Ureter (tissue), 1 donor: ENCODE measurements at places on chromosomes 7 and 10.

GRCh38 chr7:76310102-76310957, 7.9 kb downstream of the HSPB1 start:
- no peak for DNase-seq

DNA sequence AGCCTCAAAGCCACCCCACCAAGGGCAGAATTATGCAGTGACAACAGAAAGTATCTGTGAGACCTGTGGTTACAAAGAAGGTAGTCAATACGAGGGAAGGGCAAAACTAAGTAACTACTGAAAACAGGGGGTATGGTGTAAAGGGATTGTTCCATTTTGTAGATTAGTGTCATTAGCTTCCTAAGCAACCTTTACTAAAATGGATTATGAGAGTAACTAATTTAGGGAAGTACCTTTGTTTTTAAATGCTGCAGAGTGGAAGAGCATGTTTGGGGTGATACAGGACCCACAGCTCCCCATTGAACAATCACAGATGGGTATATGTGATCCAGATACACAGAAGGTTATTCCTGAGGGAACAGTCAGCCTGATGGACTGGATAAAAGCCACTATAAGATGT, 51.3 kb upstream of the TAC1 start:
- no peak for DNase-seq

DNA sequence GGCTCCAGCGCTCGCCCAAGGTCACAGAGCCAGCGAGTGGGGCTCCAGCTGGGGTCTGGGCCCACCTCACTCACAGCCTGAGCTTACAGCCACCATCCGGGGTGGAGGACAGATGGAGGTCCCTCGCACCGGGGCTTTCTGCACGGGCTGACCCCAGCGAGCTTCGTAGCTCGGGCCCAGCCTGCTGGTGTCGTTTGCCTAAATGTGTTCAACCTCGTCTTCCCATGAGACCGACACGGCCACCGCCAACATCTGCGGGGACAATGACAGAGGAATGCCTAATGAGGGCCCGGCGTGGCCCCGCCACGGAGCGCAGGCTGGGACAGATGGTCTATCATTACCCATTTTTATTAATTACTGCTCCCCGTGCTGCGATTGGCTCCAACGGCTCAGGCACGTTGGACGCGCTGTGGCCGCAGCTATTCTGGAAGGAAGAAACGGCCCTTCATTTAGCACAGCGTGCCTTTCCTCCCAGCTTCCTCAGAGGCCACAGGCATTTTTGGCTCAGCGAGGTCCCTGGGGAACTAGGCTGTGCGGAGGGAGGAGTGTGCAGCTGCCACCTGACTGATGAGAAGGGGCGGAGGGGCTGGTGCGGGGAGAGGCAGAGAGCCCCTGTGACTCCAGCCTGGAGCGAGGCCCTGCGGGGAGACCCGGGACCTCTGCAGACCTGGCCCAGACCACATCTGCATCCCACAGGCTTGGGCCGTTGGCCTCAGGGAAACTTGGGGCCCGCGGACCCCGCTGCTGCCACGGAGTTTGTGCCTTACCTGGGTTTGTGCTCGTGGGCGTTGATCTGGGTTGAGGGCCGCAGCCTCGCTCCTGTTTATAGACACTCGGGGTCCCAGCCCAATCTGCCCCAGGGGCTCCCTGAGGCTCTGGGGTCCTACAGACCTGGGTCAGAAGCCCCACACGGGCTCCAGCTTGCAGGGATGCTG, 22.9 kb upstream of the ELFN1 start:
- no peak for DNase-seq

DNA sequence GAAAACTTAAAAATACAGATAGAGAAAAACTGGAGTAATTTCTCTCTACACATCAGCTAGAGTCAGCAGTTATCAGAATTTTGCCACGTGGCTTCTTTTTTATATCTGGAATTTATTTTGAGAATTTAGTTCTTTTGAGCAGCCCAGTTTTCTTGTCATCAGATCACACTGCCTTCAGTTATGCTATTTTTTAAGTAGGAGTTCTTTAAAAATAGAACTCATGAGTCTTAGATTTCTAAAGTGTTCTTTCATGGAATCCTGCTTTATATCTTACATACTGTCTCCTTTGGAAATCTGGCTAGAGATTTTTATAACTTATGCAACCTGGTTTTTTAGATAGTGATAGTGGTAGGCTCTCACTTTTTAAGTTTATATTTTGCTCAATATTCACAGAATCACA, 24.2 kb downstream of the AGR2 start:
- no peak for DNase-seq

GRCh38 chr10:130432850-130433249, 296.7 kb downstream of the GLRX3 start:
- DNase-seq, result no peak
